ENCODE measurements at places on chromosomes 16 and 17.

DNA sequence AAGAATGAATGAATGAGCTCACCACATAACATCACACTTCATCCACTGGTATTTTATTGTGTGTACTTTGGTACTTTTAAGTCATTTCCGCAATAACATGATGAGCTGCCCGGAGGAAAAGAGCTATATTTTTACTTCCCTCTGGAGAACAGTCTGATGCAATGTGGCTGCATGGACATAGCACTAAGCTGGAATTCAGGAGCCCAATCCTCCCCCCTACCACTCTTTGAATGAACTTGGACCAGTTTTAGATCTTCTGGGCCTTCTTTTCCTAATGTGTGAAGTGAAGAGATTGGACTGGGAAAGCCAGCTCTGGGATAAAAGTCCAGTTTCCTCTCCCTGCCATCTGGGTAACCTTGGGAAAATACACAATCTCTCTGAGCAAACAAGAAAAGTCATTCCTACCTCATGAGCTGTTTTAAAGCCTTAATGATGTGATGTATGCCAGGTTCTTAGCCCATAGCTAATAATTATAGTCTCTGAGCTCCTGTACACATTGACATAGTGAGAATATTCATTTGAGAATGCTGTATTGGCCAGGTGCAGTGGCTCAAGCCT is 79.3 kb downstream of the ABCC12 start:
- no peak for DNase-seq

DNA sequence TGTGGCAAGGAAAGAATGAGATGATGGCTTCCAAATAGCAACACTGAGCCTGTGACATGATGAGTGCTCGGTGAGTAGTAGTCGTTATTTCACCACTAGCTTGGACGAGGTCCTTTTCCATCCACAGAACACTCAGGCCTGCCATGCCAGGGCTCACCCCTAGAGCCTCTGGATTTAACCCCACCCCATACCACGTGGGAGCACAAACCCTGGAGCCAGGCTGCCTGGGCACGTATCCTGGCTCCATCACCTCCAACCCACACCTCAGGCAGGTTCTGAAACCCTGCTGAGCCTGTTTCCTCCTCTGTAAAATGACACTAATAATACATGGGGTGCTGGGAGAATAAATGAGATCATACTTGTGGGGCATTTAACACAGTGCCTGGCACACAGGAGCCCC is 192.4 kb downstream of the KATNIP start:
- DNase-seq, result no peak

DNA sequence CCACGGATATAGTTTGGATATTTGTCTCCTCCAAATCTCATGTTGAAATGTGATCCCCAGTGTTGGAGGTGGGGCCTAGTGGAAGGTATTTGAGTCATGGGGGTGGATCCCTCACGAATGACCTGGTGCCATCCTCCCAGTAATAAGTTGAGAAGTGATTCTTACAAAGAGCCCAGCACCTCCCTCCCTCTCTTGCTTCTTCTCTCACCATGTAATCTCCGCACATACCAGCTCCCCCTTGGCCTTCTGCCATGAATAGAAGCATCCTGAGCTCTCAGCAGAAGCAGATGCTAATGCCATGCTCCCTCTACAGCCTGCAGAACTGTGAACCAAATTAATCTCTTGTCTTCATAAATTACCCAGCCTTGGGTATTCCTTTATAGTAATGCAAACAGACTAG is 41.9 kb upstream of the RBBP6 start:
- DNase-seq, result no peak

DNA sequence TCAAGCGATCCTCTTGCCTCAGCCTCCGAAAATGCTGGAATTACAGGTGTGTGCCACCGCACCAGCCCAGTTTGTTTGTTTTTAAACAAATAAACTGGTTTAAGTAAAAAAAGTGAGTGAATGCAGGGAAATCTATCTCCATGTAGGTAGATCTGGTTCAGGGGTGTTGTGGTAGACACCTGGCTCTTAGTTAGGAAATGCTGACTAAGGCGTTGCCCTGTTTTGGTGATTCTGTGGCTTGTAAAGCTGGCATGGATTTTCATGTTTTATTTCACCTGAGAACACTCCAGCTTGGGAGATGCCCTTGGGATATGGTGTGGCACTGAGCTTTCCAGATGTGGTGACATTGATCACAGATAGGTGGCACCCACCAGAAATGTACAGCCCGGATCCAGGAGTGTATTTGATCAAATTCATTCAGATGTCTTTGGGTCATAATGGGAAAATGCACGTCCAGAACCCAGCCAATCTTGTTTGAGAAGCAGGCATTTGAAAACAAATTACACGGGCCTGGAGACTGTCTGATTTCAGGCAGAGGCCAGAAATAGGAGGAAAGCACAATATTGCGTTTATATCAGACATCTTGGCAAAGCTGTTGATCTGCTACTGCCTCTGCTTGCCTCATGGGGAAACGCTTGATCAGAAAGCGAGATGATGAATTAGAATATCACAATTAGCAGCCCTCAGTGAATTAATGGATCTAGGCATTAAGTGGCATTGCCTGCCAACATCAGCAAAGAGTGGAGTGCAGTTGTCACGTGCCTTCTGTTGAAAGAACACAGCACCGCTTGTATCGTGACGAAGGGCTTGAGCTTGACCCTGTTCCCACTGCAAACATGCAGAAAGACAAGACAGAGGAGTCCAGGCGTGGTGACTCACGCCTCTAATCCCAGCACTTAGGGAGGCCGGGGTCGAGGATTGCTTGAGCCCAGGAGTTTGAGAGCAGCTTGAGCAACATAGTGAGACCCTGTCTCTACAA is 7.3 kb upstream of the IL34 start:
- DNase-seq, result no peak

GRCh38 chr16:5385115-5385514 is 287.5 kb upstream of the EEF2KMT start:
- DNase-seq, result no peak

GRCh38 chr16:70410734-70411133 is 28.2 kb downstream of the ST3GAL2 start:
- no peak for DNase-seq
